ENCODE measurements at places on chromosomes 12 and 14.

DNA sequence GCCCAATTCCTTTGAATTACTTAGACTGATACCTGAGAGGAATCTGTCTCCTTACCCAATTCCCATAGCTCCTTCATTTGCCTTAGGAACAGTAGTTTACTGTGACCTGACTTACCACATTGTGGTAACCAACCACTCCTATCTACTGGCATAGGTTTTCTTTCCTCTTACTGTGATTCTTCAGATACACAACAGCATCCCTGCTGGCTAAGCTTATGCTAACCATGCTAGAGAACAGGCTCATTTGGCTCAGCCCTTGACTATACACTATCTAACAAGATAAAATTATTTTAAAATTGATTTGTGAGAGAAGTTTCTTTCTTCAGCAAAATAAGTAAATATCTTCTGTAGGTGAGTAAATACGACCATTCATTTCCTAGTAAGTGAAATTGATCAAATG lies 320.4 kb upstream of the DDHD1 start:
- DNase-seq, result no peak

DNA sequence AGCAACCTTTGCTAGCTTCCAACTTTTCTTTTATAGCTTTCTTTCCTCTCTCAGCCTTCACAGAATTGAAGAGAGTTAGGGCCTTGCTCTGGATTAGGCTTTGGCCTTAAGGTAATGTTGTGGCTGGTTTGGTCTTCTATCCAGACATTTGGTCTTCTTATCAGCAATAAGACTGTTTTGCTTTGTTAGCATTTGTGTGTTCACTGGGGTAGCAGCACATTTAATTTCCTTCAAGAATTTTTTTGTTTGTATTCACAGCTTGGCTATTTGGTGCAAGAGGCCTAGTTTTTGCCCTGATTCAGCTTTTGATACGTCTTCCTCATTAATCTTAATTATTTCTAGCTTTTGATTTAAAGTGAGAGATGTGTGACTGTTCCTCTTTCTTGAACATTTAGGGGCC lies 130.8 kb downstream of the RAD51B start:
- DNase-seq, result no peak

- no peak for DNase-seq
Observed at GRCh38 chr14:106875503-106875902, 1349.1 kb downstream of the TMEM121 start.

DNA sequence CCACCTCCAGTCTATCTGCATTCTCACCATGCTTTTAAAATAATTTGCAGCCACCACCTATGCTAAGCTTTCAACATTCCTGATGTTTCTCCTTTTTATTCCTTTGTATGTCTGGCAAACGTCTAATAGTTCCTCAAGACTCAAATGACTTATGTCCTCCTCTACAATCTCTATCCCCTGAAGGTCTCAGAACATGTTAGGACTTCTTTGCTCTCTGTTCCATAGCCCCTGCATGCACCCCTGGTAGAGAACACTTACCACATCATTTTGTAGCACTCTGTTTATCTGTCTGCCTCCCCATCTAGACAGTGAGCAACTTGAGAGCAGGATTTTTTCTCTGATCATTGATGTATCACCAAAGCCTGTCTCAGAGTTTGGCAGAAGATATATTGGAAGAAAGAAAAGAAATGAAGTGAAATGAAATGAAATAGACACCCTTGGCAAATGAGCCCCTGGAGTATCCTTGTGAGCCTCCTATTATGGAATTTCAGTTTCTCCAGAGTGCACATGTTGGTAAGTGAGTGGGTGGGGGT lies 1231.2 kb upstream of the FLRT2 start:
- no peak for DNase-seq

GRCh38 chr14:101365329-101366158 lies 195.8 kb upstream of the DIO3 start:
- DNase-seq, result no peak

DNA sequence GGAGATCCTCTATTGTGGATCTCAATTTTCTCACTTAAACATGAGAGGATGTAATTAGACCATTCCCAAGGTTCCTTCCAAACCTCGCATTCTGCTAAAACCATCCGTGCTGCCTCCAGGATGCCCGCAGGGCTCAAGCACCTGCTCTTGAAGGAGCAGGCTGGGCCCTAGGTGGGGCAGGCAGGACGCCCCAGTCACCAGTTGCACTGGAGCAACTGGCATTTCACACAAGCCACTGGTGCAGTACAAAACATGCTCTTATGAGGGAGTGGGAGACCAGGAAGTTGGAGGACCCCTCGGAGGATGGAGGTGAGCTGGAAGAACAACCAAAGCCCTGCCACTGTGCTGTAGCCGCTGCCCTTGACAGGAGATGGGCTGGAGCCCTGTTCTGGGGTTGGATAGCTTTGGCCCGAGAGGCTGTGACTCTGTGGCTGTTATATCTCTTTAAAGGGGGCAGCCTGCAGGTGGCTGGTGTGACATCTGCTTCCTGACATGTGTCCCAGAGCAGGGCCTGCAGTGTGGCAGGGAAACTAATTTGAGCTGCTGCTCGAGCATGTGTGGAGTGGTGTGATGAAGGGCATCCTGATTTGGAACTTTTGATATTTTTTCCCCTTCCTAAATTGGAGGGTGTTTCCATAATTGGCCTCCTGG lies 122.2 kb downstream of the CRACR2A start:
- no peak for DNase-seq

DNA sequence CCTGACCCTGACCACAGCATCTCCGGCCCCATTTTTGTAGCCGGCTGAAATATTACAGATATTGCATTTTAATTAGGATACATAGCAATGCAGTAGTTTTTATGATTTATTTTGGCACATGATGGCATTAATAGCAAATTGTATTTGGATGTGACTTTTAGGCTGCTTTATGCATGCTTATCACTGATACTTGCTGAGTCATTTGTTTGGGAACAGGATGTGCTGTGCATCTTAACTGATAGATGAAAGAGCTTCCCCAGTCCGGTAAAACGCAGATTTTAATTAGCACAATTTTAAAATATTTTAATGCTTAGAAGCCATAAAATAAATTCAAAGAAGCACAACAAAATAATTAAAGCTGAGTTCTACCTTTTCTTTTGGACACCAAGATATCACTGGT lies 90.7 kb downstream of the OTOGL start:
- no peak for DNase-seq

DNA sequence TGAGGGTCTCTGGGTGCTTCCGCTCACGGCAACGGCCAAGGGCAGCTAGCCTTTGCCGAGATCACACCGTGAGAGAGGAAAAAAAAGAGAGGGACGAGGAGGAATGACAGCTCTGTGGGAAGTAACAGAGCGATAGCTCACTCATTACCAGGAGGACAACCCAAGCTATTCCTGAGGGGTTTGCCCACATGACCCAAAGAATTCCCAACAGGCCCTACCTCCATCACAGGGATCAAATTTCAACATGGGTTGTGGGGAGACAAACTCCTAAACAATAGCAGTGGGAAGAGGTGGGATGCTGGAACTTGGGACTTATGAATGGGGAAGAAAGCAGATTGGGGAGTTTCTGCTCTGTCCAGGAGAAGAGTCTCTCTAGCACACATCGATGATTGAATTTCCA lies 180.6 kb downstream of the LRRK2 start:
- no peak for DNase-seq

Data from bronchial epithelial cell (primary cell).